ENCODE measurements at places on chromosomes 16 and 17.

GRCh38 chr16:84692451-84693214 is 7.2 kb upstream of the USP10 start:
- no peak for DNase-seq

DNA sequence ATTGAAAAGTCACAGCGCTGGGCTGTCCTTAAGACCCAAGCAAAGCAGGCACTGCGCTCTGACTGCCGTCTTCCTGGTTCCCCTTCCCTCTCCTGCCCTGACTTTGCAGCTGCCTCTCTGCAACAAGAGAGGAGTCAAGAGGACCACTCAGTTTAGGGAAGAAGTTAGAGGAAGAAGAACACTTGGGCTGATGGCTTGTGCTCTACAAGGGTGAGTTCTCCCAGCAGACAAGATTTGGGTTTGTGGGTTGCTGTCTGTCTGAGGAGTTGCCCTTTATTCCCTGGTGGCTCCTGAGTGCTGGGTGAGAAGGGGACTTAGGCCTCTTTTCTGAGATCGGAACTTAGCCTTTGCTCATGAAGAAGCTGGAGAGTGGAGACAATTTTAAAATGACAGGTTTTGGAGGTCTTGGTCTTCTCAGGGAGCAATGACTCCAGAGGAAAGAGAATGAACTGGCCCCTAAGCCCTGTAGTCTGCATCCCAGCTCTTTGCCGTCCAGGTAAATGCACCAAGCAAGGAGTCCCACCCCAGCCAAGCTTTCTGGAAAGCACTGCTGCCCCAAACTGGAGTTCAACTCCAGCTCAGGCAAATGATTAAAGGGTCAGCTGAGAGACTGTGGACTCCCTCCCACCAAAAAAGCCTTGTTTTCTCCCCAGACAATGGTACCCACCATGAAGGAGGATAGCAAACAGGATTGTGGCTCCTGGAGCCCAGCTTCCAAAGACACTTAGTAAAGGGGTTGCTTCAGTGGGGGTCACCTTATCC is 2.7 kb upstream of the HOXB9 start:
- peak; percentile 20 for DNase-seq

GRCh38 chr17:76359375-76359774 is 5.7 kb upstream of the PRPSAP1 start:
- no peak for DNase-seq

- no peak for DNase-seq
Measured at GRCh38 chr16:65933703-65934102, 432.8 kb upstream of the CDH5 start.

GRCh38 chr17:80423536-80424225 is 8.7 kb downstream of the ENDOV start:
- no peak for DNase-seq

- DNase-seq: no peak
Measured at GRCh38 chr17:40462343-40463121, 19.3 kb downstream of the IGFBP4 start.

- DNase-seq: no peak
Measured at GRCh38 chr16:10623059-10623458, 42.7 kb upstream of the EMP2 start.

DNA sequence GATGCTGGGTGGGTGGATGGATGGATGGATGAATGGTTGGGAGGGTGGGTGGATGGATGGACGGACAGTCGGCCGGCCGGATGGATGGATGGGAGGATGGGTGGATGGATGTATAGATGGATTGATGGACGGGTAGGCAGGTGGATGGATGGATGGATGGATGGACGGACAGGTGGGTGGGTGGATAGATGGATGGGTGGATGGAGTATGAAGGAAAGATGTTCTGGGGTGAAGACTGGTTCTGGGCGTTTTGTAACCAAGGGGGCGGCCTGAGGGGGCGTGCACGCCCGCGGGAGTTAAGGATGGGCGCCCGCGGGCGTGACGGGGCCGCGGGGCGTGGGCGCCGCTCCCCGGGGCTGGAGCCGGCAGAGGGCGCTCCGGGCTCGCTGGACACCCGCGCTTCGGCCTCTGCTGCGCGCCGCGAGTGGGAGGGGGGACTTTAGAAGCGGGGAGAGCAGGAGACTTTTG is at the start of gene NECAB2:
Gene NECAB2, plus strand, starts transcription at position 407 of the 468 bp plus-strand sequence. CDS start 405 bp downstream, outside the sequence.
- no peak for DNase-seq

GRCh38 chr16:72182976-72183375 is 11.0 kb upstream of the PMFBP1 start:
- DNase-seq: no peak

GRCh38 chr17:41145261-41145660 is 4.4 kb downstream of the KRTAP4-5 start:
- DNase-seq: no peak

DNA sequence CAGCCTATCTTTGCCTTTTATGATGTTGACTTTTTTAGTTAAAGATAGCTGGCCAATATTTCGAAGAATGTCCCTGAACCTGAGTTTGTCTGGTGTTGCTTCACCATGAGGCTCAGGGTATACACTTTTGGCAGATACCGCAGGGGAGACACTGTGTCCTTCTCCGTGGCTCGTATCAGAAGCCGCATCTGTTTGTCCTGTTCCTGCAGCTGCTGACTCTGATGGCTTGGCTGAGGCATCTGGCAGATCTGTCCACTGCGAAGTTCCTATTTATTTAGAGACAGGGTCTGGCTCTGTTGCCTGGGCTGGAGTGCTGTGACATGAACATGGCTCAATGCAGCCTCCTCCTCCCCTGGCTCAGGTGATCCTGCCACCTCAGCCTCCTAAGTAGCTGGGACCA is 93.5 kb downstream of the CRISPLD2 start:
- DNase-seq: no peak

DNA sequence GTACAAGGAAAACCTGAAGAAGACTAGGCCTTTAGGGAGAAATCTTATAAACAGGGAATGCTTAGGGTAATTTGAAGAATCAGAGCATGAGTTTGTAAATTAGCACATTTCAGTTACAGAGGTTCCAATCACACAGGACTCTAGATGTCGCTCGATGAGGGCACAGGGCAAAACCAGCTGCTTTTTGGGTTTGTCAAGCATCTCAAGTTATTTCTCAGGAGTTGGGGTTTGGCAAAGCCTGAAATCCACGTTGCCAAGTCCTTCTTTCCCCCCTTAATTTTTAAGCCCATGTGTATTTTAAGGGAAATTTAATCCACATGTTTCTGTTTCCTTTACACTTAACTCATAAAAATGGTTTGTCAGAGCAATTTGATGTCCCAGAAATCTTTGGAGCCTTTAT is 146.9 kb downstream of the ANKFN1 start:
- DNase-seq: no peak

DNA sequence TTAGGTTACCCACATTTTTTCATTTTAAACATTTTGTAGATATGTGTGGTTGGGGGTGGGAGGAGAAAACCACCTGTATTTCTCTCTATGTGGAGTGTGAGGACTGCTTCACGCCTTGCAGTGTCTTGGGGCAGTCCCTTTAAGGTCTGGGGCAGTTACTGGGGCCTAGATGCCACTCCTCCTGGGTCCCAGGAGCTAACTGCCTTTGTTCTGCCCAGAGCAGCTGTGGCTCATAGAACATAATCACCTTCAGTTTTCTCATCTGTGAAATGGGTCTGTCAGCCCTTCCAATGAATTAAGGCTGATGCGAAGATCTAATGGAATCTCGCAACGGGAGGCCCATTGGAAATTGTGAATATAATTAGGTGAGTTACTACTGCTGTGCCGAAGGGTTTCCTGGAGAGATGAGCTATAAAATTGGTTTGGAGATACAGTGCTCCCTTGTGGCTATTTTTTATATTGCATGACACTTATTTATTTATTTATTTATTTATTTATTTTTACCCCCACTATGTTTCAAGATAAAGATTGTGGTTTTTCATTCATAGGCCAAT is 22.9 kb downstream of the DHRS7C start:
- peak; percentile 18 for DNase-seq
